Activated naive CD4-positive, alpha-beta T cell treated with Interleukin-2 at 50 U/mL for 16 hours (primary cell): ENCODE measurements at places on chromosomes 7 and 10.

- DNase-seq: no peak
These were observed 340.8 kb upstream of the KLF6 start for GRCh38 chr10:4125776-4126175.

GRCh38 chr10:91227576-91227975, 7.1 kb downstream of the PCGF5 start:
- DNase-seq: no peak

DNA sequence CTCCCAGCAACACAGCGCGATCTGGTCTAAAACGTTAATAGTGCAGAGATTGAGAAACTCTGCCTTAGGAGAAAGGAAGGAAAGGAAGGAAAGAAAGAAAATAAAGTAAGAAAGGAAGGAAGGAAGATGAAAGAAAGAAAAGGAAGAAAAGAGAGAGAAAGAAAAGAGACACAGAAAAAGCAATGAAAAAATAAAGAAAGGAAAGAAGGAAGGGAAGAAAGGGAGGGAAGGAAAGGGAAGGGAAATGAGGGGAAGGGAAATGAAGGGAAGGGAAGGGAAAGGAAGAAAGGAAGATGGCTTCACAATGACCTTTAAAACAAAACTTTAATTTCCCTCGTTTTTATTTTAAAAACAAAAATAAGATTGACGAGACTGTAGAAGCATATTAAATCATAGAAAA, 173.1 kb downstream of the ITGA8 start:
- DNase-seq: no peak

DNA sequence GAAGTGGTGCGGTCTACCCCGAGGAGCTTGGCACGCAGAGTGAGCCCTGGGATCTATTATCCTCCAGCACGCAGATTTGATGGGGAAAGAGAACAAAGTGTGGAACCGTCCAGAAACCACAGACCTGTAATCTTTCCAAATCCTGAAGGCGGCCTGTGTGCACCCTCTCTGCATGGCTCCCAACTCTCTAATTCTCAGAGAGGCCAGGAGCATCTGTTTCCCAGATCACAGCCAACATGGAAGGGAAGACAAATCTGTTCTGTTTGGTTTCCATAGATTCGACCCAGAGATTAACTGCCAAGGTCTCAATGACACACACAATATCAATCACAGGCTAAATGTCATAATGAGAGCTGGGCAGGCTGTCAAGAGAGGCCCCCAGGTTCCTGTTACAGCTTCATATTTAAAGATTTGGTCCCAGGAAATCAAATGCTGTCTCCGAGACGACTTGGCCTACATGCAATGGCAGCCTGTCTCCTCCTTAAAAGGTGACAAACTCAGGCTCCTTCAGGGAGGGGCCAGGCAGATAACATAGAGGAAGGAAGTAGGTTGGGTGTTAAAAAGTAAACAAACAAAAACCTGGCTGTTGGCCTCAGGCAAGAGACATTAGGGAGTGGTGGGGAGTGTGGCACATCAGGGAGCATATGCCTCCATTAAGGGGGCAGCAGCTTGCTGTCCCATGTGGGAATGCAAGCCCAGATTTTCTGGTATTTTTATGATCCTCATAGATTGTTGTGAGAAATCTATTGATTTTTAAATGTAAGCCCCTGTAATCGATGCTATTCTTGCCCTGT, 48.8 kb upstream of the SAMD8 start:
- no peak for DNase-seq

- DNase-seq: no peak
These were observed 68.9 kb upstream of the FRMD4A start for GRCh38 chr10:14399641-14400040.

GRCh38 chr7:26580711-26581110, 283.7 kb downstream of the SKAP2 start:
- no peak for DNase-seq

- DNase-seq: no peak
These were observed 7.6 kb upstream of the SLC26A3 start for GRCh38 chr7:107810626-107811025.

- no peak for DNase-seq
These were observed 79.7 kb downstream of the AUTS2 start for GRCh38 chr7:69677881-69678493.

DNA sequence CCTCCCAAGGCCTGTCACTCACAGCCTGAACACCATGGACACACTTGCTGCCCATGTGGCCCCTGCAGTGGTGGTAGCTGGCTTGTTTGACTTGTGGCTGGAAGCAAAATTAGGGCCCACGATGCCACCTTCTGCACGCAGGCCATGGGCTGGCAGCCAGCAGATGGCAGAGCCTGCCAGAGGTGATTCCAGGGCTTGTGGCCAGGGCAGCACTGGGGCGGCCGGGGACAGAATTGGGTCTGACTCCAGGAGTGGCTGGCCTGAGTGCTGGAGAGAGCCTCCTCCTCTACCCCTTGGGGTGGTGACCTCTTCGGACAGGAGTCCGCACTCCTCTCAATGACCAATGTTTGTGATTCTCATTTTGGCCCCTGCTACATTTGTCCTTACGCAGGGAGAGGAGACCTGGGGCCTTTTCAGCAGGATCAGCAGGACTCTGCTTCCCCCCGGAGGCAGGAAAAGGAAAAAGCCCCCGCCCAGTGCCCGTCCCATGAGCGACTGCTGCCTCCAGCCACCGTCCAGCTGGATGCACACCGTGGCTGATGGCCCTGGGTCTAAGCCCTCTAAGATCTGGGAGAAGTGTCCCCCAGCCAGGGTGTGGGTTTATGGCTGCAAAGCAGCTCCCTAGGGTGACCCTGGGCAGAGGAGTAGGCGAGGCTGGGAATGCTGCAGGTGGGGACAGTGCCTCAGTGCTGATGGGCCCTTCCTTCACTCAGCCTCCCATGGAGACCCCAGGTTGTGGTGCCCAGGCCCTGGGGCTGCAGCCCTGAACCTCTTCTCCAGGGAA, 26.5 kb downstream of the DNAJB12 start:
- peak; percentile 36 for DNase-seq

DNA sequence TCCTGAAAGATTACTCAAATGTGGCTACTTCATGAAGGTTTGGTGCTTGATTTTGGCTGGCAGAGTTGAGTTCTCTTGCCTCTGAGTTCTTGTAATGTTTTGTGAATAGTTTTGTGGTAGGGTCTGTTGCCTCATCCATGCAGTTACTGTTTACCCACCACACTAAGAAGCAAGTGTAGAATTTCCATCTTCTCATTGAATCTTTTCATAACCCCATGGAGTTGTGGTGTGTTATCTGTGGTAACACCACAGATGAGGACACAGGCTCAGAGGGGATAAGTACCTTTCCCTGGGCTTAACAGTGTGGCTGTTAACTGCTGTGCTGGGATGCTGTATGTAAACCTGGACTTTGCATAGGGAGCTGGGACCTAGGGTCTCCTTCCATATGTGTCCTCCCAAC, 186.3 kb downstream of the CAMK1D start:
- no peak for DNase-seq

- DNase-seq: no peak
These were observed 72.1 kb upstream of the SH2B2 start for GRCh38 chr7:102214477-102215072.

- peak; percentile 92 for DNase-seq
These were observed 42.8 kb downstream of the FOXL3 start for GRCh38 chr7:332646-333392.

- no peak for DNase-seq
These were observed 28.1 kb upstream of the RPA3 start for GRCh38 chr7:7746458-7746857.

GRCh38 chr7:6202117-6202516, 70.3 kb downstream of the CYTH3 start:
- DNase-seq: no peak

- no peak for DNase-seq
These were observed 29.6 kb downstream of the MINDY4 start for GRCh38 chr7:30800785-30801252.

DNA sequence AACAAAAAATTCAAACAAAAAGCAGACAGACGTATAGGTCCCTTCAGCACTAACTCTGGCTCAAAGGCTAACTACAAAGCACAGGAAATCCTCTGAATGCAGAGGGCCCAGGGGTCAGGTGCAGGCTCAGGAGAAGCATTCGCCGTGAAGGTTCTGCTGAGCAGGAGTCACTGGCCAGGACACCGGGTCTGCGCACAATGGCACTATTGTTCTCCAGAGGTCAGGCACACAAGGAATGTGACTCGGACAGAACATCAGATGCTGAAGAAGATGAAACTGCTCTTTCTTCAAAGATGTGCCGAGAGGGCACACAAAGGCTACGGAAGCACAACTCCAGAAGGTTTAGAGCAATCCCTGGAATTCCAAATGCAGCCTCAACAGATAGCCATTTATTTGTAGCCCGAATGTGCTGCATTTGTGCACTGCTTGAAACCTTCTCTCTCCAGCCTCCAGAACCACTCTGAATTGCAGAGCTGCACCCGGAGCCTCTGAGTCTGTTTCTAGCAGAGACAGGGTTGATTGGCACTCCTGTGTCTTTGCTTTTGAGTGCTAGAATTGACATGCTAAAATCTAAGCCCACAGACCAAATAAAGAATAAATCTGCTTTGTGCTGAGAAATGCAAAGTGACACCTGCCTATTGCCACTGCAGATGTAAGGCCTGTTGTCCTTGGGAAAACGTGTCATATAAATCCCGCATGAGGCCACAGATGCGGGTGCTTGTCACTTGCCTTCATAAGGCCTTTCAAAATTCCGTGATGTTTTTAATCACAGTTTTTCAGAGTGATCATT, 85.4 kb upstream of the AFAP1L2 start:
- no peak for DNase-seq

GRCh38 chr10:22637491-22637890, 76.9 kb downstream of the PIP4K2A start:
- no peak for DNase-seq

DNA sequence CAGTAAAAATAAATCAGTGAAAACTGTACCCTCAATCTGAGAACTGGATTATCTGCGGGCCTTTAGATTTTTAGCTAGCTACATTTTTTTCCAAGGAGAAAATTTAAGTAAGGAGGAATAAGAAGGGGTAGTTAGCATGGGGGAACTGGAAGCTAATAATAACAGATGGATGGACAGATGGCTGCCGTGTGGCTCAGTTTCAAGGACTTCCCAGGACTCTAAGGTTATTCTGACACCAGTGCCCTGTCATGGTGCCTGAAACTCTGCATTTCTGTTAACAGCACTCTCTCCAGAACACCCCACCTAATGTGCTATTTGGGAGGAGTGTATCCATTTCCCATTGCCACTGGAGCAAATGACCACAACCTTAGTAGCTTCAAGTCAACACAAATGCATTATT, 75.7 kb upstream of the PDE1C start:
- DNase-seq: no peak

DNA sequence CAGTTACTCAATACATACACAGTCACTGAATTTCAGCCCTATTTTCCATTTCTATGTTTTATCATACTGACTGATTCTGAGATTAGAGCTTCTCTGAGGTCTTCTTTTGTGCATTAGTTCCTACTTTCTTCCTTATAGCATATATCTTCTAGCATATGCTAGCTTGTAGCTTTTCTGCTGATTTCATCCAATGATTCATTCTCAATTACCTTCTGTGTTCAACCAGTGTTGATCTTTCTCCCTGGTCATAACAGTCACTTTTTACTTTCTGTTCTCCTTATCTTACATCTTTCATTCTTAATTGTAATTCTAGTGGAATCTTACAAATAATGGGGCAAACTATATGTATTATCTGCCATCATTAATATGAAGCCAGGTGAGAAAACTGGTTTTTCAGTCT, 159.5 kb upstream of the HGF start:
- DNase-seq: no peak

- DNase-seq: no peak
These were observed 267.2 kb upstream of the MGMT start for GRCh38 chr10:129199826-129200225.

GRCh38 chr10:47300429-47300931, 483 bp downstream of the GDF10 start:
- no peak for DNase-seq

DNA sequence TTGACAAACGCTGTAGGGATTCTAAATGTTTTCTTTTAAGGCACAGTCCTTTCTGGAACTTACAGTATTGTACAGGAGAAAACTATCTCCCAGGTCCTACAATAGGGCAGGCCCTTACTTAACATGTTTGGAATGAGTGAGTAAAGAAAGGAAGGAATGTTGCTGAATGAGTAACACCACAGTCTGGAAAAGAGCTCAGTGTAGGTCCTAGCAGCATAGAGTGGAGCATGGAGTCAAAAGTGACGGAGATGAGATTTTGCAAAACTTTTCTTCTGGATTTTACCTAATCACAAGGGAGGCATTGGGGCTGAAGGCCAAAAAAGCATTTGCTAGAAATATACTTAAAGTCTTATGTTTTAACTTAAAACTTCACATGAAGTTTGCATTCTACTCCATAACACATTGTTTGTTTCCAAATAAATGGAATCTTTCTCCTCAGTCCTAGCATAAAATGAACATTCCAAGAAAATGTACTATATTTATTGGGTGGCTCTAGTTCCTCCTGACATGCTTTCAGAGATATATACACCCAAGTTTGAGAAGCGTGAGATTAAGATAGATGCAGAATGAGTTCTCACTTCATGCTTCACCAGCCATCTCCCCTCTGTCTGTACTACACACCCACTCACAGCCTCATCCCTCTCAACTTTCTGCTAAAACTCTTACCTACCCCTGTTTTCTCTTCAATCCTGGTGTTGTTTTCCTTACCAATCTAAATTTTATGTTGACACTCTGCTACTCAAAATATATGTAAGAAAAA, 20.2 kb upstream of the ADD3 start:
- no peak for DNase-seq

DNA sequence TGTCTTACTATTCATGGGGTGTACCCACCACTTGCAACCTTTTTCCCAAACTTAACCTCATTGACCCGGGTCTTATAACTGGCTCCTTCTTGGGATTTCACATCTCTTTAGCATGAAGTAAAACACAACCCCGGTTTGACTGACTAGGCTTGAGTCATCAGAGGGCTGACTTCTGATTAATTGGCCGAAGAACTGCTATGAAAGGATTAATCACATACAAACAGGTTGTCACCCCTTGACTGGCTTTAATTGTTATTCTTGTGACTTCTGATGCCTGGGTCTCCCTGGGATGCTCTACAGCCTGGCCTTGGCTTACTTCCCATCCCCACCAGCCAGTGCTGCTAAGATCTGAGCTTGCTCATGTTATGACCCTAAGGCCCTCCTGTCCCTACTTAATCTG, 8.8 kb upstream of the CRPPA start:
- no peak for DNase-seq

GRCh38 chr7:137169282-137169698, 174.2 kb downstream of the PTN start:
- no peak for DNase-seq

DNA sequence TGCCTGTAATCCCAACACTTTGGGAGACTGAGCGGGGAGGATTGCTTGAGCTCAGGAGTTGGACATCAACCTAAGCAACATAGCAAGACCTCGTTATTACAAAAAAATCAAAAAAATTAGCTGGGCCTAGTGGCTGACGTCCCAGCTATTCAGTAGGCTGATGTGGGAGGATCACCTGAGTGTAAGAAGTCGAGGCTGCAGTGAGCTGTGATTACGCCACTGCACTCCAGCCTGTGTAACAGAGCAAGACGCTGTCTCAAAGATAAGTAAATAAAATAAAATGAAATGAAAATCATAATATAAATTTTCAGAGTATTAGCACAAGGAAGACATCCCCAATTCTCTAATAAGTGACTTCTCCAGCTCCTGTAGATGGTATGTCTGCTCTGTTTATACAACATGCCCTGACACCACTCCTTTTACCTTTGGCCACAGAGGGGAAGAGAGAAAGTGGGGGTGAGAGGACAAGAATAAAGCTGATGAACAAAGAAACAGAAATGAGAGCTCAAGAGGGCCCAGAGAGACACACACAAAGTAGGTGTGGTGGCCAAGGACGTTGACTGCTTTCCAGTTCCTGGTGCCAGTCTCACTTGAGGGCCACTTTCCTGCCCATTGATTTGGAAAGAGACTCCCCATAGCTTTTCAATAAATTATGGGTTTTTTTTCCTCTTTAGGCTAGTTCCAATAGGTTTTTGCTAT, 62.9 kb downstream of the PTTG1IP2 start:
- DNase-seq: no peak
